Foreskin fibroblast (primary cell): ENCODE measurements at places on chromosomes 7 and 10.
A peak's percentile ranks its signal among the peaks of the same experiment; 100 is the strongest.

GRCh38 chr7:103921692-103922091 lies 67.8 kb downstream of the RELN start:
- no peak for DNase-seq

DNA sequence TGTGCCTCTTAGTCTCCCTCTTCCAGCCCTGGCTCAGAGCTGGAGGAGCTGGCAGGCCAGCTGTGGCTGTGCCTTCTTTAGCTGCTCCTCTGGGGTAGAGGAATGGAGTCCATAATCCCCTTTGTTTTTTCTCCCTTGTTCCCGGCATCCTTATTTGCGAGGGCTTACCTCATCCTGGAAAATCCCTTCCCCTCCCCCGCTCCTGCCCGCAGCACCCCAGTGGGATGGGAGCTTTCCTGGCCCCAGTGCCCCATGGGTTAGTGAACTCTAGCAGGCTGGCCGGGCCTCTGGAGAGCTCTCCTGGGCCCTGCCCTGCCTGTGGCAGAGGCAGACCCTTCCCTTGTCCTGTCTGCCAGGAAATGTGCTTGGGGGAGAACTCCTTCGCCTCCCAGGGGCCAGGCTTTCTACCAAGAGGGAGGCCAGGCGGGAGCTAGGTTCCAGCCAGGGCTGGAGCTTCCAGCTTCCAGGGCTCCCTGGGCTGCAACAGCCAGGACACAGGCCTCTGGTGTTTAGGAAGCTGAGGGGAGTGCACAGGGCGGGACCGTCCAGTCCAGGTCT lies 16.5 kb upstream of the TRIM8 start:
- peak; percentile 85 for DNase-seq

DNA sequence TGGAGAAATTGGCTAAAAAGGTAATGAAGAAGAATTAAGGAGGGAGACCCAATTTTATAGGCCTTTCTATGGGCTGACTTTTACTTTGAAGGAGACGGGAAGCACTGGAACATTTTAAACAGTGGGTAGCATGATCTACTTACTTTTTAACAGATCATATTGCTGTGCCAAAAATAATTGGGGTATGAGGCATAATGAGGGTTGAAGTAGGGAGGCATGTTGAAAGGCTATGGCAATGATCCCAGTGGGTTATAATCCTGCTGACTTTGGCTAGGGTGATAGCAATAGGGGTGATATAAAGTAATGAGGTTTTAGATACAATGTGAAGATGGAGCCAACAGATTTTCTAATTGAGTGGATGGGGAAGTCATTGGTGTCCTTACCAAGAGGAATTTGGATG lies 73.2 kb downstream of the GPR37 start:
- peak; percentile 15 for DNase-seq

DNA sequence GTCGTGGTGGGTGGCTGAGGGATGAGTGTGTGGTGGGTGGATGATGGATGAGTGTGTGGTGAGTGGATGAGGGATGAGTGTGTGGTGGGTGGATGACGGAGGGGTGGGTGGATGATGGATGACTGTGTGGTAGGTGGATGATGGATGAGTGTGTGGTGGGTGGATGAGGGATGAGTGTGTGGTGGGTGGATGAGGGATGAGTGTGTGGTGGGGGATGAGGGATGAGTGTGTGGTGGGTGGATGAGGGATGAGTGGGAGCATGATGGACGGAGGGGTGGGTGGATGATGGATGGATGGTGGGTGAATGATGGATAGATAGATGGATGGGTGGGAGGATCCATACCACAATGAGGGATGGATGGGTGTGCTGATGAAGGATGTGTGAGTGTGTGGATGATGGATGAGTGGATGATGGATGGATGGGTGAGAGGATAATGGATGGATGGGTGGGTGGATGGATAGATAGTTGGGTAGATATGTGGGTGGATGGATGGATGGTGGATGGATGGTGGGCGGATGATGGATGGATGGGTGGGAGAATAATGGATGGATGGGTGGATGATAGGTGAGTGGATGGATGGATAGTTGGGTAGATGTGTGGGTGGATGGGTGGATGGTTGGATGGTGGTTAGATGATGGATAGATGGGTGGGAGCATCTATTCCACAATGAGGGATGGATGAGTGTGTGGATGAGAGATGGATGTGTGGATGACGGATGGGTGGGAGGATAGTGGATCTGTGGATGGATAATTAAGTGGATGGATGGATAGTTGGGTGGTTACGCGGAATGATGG lies 266.8 kb downstream of the CELF2 start:
- DNase-seq = no peak

DNA sequence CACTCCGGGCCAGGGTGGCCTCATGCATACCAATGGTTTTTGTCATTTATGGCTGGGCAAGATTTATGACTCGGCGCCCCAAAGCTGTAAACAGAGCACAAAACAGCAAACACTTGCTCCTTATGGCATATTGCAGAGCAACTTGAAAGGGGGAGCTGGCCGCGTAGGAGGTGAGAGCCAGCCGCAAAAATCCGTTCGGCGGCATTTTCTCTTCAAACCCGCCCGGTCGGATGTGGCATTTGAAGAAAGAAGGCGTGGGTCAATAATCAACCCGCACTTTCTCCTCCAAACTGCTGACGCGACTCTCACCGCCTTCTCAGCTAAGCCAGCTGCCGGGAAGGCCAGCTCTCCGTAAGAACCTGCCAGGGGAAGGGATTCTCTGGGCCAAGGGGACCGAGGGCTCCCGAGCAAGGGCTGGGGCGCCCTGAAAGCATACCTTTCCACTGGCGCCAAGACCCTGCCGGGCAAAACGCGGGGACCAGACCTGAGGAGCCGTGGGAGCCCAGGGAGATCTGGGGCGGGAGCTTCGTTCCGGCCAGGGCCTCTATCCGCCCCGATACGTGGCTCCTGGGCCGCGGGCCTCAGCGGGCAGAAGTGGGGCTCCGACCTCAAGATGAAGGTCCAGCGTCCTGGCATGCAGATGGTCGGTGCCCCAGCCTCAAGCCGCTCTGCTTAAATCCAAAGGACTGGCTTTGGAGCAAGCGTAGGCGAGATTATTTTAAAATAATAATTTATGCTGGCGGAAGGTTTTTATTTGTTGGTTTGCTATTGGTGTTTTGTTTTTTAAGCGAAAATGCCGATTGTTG lies 12.9 kb upstream of the HOXA2 start:
- DNase-seq = peak; percentile 57

- DNase-seq = no peak
Measured at GRCh38 chr10:23015021-23015707, 80.2 kb upstream of the MSRB2 start.

GRCh38 chr10:85611746-85612377 lies 754.7 kb downstream of the GRID1 start:
- DNase-seq = no peak

GRCh38 chr10:87656431-87657072 lies 3.1 kb upstream of the PAPSS2 start:
- DNase-seq = peak; percentile 63

GRCh38 chr7:148182264-148182663 lies 408.3 kb upstream of the C7orf33 start:
- no peak for DNase-seq

- DNase-seq = peak; percentile 82
Measured at GRCh38 chr10:34157501-34157900, 657.6 kb downstream of the PARD3 start.

DNA sequence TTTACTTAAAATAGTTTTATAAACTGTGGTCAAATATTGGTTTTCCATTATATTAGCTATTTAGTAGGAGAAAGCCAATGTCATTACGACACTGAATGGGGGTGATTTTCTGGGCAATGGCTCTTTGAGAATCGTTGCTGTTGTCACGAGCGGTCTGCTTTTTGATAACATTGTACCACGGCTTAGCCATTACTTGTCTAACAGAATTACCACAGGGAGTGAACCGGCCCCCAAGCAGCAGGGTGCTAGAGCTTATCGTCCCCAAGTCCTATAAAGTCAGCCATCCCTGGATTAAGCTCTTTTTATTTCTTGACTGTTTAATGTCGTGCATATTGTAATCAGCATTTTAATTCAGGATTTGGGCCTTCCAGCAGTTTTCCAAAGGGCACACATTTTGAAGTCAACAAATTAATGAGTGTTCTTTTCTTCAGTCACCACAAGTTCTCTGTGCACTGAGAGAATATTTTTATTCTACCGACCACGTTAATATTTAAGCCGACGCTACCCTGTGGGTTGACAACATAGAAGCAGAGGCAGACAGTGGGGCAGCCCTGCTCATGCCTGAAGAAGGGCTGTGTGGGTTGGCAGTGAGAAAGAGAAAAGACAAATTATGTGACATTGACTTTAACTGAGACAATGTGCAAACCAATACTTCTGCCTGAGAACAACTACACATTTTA lies 125.8 kb downstream of the ICA1 start:
- no peak for DNase-seq

DNA sequence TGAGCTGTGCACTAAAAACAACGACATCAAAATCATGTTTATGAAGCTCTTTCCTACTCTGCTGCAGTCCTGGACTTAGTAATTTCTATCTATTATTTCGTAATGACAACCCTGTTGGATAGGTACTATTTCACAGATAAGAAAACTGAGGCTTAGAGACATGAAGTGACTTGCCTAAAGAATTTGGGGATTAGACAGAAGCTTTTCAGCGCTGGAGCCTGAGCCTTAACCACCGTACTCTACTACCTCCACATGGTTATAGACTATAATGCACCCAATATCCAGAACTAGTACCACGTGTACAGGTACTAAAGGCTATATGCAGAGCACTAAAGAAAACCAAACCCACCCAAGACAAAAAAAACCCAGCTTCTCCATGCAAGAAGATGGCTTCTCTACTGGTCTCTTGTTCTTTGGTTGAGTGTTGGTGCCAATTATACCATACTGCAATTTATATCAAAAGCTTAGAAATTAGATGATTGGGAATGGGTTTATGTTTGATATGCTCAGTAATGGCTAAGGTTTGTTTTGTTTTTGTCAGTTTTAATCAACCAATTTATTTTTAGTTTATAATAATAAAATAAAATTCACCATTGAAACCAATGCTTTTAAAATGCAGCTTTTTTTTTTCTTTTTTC lies 6.5 kb upstream of the SNX10 start:
- no peak for DNase-seq

GRCh38 chr7:68678196-68678595 lies 920.1 kb upstream of the AUTS2 start:
- DNase-seq = no peak

DNA sequence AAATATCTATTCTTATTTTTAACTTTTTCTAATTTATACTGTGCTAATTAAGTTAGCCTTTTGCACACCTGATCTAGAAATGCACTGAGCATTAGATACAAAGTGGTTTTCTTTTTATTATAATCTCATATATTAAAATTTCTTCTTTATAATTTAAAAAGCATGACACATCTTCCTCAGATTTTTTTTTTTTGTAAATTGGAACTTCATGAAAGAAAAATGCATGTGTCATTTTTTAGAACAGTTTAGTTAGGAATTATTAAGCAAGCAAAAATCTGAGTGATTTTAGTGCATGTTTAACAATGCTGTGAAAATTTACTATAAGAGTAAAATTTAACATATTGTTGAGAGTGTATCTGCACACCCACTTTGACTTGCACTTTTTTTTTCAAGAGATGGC lies 367.9 kb downstream of the TFEC start:
- DNase-seq = peak; percentile 18

GRCh38 chr10:35889971-35890675 lies 248.0 kb upstream of the FZD8 start:
- DNase-seq = no peak

DNA sequence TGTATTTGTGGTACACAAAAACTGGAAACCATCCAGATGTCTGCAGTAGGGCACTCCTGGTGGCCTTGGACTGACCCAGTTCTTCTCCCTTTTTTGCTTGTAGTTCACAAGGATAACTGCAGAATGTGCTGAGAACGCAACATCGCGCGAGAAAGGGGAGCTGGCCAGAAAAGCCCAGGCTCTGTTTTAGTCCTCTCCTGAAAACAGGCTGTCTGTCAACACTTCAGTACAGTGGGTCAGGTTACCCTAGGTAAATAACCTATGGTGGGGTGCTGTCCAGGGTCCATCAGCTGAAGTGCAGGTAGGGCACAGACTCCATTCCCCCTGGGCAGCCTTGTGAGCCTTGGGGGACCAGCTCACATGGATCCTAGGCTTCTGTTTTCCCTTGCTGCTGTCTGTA lies 495.8 kb downstream of the MDFIC start:
- no peak for DNase-seq

DNA sequence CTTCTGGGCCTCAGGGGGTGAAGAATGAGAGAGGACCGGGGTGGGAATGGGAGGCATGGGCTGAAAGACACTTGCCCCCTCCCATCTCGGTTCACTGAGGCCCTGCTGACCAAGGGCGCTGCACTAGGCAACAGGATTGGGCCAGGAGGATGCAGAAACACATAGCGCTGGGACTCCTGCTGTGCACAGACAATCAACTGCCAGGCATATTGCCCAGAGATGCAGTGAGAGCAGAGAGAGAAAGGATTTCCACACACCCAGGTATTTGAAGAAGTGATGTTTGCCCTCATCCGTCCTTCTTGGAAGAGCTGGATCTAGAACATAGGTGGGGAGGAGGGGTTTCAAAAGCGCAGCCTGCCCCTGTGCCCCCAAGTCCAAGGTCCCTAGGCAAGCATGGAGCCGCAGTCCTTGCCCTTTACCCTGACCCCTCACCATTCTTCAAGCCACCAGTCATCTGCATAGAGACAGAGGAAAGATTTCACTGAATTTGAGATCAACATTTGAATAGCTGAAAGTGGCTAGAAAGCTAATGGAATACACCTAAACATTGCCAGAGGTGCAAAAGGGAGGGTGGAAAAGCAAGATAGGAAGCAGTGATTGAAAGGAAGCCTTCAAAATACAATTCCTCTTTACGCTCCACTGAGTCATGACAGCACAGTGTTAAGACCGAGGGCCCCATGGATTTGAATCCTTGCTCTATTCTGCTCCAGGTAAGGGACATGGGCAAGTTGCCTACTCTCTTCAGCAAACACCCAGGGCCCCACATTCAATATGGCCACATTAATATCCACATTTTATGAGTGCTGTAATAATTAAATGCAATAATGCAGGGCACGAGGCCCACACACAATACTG lies 44.2 kb upstream of the TNS3 start:
- no peak for DNase-seq

DNA sequence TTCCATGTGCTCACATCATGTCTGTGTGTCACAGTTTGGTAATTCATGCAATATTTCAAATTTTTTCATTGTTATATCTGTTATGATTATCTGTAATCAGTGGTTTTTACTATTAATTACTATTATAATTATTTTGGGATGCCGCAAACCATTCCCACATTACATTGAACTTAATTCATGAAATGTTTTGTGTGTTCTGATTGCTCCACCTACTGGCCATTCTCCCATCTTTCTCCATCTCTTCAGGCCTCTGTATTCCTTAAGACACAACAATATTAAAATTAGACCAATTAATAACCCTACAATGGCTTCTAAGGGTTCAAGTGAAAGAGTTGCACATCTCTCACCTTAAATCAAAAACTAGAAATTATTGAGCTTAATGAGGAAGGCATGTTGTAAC lies 398.5 kb downstream of the PCDH15 start:
- DNase-seq = no peak
